Stimulated activated CD4-positive, alpha-beta T cell treated with anti-CD3 and anti-CD28 coated beads, TNF-alpha, amount 100 ng/mL, for 1 hour (primary cell): ENCODE measurements at places on chromosomes 1 and 21.
A peak's percentile ranks its signal among the peaks of the same experiment; 100 is the strongest.

DNA sequence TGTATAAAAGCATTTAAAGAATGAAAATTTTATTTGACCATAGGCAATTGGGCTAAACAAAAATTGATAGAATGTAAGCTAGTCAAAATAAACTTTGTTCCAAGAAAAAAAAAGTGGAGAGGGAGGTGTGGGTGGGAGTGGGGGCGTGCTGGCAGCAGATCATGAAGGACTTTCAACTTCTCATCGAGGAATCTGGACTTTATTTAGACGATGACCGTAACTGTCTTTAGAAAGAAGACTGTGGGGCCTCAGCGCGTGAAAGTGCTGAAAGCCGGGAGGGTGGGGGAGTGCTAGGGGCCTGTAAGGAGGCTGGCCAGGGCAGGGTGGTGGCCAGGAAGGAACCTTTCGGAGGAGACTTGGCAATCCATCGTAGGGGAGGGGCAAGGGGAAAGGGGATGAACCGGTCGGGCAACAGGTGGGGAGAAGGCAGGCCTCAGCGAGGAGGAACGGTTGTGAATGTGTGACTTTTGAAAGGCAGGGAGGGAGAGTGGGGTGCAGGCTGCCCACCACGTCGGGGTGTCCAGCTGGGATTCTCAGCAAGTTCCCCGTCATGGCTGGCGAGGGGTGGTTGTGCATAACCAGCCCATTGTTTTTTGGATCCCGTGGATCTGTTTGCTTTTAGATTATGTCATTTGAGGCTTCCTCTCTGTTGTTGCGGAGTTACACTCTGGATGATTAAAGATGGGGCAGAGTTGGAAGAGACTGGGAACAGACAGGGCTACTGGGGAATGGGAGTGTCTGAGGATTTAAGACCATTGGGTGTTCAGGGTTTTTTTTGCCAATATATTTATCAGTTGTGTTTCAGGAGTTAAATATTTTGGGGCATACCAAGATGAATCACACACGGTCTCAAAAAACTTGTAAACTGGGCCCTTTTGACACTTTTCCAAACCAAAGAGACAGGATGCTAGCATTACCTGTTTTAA lies 35.5 kb downstream of the HUNK start:
- DNase-seq, result no peak

DNA sequence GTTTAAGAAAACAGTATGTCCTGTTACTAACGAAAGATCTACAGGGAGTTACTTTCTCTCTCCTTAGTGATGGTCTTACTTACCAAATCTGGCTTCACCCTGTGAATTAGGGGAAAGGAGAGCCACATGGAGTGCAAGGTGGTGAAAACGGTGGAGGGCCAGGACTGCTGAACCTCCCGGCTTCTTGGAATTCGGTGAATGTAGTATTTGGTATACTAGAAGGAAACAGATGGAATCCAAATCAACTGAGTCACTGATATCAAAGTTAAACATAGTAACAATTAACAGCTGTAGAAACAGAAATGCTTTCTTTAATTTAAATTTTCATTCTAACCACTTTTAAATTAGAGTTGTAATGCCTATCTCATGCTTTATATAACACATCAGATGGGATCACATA lies 45.7 kb downstream of the ALG14 start:
- no peak for DNase-seq

DNA sequence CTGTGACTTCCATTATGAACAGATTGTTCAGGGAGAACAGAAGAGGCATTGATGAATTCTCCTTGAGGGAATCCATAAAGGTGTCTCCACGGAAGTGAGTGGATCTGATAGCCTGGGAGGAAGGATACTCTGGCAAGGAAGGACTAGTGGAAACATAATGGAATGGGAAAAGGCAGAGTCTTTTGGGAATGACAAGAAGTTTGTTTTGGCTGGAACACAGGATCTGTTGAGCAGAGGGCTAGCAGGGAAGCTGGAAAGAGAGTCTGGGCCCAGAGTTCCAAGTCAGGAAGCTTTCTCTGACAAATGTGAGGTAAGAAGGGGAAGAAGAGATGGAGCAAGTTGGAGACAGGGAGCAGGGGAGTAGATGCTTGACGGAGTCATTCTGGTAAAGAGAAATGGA lies 8.1 kb downstream of the ADAMTS5 start:
- DNase-seq, result no peak

DNA sequence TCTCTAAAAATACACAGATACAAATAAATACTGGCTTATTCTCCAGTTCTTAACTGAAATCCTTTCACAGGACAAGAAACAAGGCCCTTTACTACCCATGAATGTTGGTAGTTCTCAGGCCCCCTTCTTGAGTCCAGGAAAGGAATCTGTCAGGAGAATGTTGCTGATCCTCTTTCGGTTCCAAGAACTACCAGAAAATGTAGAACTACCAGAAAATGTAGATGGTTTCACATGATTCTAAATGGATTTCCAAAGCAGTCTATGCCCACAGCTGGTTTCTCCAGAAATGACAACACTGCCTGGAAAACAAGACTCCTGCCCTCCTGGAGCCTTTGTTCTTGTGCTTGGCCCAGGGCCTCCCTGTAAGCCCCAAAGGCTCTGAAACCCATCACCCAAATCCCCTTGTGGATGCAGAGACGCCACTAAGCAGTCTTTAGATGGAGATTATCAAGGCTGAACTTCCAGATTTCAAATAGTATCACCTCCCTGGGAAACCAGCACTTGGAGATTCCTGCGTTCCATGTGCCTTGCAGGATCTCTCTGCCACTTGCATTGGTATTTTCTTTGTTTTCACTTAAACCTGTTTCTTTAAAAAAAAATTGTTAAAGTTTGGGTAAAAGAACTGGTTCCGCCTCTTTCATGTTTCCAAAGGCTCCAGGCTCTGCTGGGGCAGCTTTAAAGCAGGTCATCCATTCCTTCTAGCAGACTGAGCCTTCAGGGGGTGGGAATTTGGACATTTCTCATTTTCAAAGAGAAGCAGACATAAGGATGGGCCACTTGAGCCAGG lies 53.4 kb downstream of the MAN1C1 start:
- no peak for DNase-seq

- DNase-seq, result no peak
These were observed 63.6 kb downstream of the CD46 start for GRCh38 chr1:207815466-207815865.

- DNase-seq, result no peak
These were observed 132.0 kb downstream of the FOXD2 start for GRCh38 chr1:47569681-47570470.

DNA sequence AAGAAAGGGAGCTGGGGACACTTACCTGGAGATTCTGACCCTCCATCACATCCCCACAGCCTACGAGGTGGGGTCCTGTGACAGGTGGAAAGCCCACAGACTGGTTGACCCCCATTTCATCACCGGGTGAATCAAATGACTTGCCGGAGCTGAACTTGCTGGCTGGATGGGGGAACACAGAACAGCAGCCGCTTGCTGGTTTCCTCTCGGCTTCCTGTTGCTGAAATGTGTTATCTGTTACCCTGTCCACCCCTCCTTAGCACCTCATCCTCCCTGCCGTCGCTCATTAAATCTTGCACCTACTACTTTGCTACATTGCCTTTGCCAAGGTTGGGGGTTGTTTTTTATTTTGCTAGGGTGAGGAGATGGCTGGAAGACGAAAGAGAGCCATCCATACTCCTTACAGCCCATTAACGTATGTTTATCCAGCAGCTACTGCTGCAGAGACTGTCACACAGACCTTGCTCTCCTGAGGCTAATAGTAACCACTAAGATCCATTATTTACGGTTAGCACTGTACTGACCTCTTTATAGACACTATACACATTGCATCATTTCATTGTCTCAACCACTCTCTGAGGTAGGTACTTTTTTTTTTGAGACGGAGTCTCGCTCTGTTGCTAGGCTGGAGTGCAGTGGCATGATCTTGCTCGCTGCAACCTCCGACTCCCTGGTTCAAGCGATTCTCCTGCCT lies 7.0 kb downstream of the PAFAH2 start:
- DNase-seq, result no peak

DNA sequence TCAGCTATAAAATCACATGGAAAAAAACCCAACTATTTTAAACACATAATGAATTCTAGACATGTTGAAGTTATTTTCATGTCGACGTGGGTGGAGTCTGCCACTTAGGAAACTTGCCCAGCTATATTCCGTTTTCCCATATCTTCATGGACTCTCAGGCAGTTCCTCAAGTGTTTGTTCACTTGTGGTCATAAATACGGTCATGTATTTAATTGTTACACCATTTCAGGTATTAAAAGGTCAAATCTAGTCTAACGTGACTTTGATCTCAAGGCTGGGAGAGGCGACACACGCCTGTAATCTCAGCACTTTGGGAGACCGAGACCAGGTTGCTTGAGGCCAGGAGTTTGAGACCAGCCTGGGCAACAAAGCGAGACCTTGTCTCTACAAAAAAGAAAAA lies 346.9 kb downstream of the PBX1 start:
- DNase-seq, result no peak

GRCh38 chr1:33384040-33384812 lies 46.7 kb downstream of the PHC2 start:
- DNase-seq, result no peak

DNA sequence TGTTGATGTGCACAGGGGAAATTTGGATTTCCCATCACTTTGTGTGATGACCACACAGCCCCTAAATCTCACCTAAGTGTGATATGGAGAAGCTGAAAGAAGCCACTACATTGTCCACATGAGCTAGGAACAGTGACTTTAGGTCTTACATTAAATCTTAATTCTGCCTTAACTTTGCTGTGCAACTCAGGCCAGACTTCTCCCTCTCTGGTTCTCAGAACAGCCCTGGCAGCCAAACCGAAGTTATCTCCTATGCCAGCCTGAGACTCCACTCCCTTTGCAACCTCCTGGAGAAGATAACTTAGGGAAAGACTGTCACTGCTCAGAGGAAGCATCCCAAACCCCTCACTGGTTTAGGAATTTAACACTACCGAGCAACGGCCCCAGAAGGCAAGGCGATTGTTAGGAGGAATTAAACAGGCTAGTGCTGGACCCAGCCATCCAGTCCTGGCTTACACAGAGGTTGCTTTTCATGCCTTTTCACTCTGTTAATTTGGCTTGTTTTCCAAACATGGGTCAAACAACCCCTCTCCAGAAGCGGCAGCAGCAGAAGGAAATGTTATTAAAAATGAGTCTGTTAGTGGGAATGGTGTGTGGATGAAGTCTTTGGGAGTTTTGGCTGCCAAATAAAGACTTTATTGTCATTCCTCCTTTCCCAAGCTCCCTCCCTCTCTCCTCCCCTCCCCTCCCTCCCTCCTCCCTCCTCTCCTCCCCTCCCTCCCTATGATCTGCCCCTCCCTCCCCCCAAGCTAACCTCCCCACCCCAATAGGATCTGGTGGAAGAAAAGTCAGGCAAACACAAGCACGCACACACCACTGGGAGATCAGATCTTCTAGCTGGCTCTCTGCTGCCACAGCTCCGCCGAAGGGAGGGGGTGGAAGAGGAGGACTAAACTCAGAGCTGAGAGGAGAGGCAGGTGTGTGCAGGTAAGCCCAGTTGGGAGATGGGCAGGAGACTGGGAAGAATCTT lies at the start of gene PRELP:
PRELP (plus strand) TSS at position 795 of the 970 bp plus-strand sequence. CDS start 7,379 bp downstream, outside the sequence.
- no peak for DNase-seq

- DNase-seq, result no peak
These were observed 20.3 kb upstream of the C2CD2 start for GRCh38 chr21:41973861-41974751.

GRCh38 chr1:183178545-183178944 lies 7.5 kb upstream of the LAMC2 start:
- no peak for DNase-seq

DNA sequence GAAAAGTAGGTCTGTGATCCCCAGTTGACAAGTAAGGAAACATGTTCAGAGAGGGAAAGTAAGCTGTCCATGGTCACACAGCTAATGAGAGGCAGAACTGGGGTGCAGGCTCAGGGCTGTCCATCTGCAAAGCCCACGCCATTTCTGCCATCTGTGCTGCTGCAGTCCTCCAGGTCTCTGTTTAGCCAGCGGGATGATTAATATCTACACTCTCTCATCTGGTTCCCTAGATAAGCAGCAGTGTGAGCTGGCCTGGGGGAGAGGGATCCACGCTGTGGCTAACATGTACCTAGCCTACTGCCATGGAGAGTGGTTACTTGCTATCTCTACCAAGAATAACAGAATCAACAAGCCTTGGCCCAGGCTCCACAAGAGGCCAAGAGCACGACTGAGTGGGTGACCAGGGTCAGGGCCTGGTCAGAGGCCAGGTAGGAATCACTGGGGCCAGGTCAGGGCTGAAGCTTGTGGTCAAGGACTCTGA lies 75.2 kb downstream of the TRABD2B start:
- no peak for DNase-seq

DNA sequence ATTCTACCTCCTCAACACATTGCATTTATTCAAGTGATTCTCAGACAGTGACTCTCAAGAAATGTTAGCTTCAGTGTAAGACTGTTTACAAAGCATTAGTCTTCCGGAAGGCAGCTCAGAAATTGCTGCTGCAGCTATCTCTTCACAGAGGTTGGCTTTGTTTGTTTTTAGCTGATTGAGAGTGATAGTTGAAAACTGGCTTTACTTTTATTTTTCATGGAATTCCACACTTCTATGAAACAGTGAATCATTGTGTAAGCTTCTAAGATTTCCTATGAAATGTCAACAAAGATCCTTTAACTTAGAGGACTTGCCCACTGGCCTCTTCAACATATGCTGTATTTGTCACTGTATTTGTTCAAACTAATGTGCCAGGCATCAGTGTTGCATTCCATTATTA lies 121.3 kb downstream of the TNNI3K start:
- no peak for DNase-seq

GRCh38 chr1:232570007-232570406 lies 59.9 kb downstream of the SIPA1L2 start:
- no peak for DNase-seq

GRCh38 chr21:37983336-37984095 lies 67.3 kb upstream of the KCNJ6 start:
- no peak for DNase-seq

DNA sequence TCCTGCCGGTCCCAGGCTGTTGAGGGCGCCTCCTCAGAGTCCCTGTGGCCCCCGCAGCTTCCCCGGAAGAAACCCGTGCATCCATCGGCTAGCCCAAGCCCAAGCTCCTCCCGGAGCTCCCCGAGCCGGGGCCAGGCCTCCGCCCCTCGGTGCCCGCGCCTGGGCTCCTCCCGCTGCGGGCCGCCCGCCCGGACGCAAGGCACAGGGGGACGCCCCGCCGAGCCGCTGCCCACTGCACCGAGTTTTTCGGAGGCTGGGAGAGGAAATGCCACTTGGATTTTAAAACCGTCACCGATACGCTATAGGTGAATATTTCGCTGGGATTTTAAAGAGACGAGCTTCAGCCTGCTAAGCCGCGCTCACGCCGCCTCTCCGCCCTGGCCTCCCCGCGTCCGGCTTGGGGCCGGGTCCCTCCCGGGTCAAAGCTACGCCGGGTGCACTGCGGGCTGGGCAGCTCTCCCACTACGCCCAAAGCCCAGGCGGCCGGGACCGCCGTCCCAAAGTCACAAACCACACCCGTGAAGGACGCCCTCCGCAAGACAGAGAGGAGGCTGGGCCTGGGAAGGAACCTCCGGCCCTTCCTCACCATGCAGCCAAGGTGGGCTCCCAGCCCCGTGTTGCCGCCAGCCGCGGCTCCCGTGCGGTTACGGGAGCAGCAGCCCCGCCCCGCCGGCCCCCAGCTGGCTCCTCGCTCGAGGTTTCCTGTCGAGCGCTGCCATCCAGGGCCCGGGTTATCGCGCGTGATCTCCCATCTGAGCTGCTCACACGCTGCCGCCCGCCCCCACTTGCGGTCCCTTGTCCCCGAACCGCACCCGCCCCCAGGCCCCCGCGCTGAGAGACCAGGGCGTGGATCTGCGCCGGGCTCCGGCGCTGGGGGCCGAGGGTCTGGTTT lies 63.2 kb downstream of the CD247 start:
- peak; percentile 55 for DNase-seq

GRCh38 chr1:5522531-5523145 lies 469.6 kb downstream of the NPHP4 start:
- DNase-seq, result no peak
